ENCODE measurements at places on chromosomes 5 and 9. TPM values are rescaled to one million over a fixed set of nuclear protein-coding genes. Genes with fewer than 3 reads are reported as not detected.

The ANKHD1 gene
- 177 TPM for total RNA-seq

The SOX30 gene
- not detected for total RNA-seq

The FCN2 gene
- 9.8 TPM for total RNA-seq

The PDCD1LG2 gene
- 3.8 TPM for total RNA-seq

The PAEP gene
- not detected for total RNA-seq

The OCLN gene
- 0.44 TPM for total RNA-seq

The SNCAIP gene
- total RNA-seq: 6.7 TPM

The TRIM7 gene
- 3.4 TPM for total RNA-seq

The IL9 gene
- not detected for total RNA-seq

The NTNG2 gene
- not detected for total RNA-seq

The DMXL1 gene
- 67.1 TPM for total RNA-seq
